Activated CD4-positive, alpha-beta T cell treated with anti-CD3 and anti-CD28 coated beads, Interleukin-2, amount 50 U/mL, for 4 hours (primary cell): ENCODE measurements at places on chromosomes 6 and 20.

- DNase-seq = no peak
These were observed 125.0 kb upstream of the TSHZ2 start for GRCh38 chr20:52847029-52847660.

- DNase-seq = no peak
These were observed 107.7 kb downstream of the JPH2 start for GRCh38 chr20:44079291-44079690.

DNA sequence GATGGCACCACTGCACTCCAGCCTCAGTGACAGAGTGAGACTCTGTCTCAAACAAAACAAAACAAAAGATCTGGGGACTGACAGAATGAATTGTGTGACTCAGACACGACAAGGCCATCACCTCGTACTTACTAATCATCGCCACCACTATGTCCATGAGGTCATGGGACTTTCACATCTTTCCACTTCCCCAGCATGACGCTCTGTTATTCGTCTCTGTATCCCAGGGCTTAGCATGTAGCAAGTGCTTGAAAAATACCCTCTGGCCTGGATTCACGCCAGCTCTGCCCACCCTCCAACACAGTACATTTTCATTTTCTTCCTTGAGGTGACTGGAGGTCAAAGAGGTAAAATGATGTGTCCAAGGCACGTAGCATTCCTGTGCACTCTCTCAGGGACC is 27.8 kb downstream of the FGD2 start:
- no peak for DNase-seq

GRCh38 chr6:36682328-36683144 is 4.0 kb downstream of the CDKN1A start:
- peak; percentile 59 for DNase-seq

GRCh38 chr6:151436300-151436699 is 15.6 kb downstream of the RMND1 start:
- DNase-seq = no peak

DNA sequence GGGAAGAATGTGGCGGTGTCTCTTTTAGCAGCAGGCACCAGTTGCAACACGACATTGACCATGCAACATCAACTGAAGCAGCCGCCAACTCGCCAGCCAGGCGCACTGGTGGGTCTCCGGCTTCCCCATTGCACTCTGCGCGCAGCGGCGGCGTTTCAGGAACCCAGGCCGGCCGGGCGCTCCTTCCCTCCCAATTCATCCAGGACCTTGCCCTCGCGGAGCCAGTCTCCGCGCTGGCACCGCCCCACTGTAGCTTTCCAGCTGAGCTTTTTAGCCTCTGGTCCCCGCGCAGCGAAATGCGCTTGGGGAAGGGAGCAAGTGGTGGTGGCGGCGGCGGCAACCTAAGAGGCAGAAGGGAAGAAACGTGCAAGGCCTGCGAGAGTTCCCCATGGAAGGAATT is 297.9 kb upstream of the RIMS1 start:
- no peak for DNase-seq

DNA sequence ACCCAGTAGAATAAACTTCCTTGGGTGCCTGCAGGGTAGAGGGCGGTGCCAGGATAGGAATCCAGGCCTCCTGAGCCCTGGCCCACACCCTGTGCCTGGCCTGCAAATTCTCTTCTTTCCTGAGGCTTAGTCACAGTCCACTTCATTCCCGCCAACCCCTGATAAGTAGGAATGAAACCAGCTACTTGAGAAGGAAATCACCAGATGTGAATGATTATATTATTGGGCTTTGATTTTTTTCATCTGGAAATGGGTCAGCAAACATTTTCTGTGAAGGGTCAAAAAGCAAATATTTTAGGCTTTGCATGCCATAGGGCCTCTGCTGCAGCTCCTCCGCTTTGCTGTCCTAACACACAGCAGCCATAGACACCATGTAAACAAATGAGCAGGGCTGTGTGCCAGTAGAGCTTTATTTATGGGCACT is 50.2 kb downstream of the STK35 start:
- no peak for DNase-seq

DNA sequence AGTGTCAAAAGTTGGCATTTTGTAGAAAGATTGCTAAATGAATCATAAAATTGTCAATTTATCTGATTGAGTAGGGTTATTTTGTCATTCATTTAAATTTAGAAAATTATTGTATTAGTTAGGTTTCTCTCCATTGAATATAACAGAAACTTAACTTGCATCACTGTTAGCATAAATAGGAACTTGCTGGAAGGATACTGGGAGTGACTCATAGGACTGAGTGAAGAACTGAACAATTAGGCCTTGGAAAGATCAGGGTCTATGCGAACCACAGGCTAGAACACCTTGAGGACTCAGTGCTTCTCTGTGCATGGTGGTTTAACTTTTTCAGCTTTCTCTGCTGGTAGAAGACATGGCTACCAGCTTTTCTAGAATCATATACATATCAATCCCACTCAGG is 67.7 kb upstream of the IFNGR1 start:
- DNase-seq = no peak

DNA sequence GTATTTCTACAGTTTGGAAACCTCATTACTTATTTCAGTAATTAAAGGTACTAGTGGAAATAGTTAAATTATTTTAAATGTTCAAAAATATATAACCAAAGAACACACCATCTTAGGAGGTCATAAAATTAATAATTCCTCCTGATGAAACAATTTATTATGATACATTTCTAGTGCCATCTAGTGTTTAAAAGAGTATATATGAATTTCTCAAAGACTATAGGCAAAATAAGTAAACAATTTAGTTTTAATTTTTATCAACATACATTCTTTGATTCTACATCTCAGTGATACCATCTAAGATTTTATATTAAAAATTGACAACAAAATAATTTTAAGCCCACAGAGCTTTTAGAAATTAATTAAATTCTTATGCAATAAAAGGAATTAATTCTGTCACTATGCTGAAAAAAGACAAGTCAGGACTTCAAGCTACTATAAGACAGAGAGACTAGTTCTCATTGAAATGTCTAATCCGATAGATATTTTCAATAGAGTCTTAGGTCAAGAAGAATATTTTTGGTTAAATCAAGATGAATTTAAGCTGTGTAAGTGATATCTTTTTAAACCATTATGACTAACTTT is 107.8 kb upstream of the RNF217 start:
- no peak for DNase-seq

DNA sequence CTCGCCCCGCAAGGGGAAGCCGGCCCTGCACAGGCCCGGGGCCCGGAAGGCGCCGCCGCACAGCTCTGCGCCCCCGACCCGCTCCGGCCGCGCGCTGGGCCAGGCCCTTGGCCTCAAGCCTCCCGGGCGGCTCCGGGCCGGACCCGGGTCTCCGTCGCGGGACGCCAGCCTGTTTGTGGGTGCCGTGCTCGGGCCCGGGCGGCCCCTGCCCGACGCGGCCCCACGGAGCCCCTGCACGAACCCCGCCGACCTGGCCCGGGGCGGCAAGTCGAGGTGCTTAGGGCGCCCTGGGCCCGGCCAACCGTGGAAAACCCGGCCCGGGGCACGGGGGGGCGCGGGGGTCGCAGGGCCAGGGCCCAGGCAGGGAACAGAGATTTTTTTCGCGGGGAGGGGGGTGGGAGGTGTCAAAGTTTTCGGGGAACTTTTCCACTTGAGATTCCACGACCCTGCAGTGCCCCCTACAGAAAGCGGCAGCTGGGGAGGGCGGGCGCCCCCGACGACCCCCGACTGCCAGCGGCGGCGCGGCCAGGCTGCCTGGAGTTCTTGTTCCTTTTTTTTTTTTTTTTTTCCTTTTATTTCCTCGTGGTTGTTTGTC is 805 bp upstream of the STX16 start:
- DNase-seq = peak; percentile 41

GRCh38 chr6:161694995-161695394 is 421.1 kb upstream of the AGPAT4 start:
- no peak for DNase-seq

GRCh38 chr6:128569732-128570679 is 49.6 kb upstream of the PTPRK start:
- no peak for DNase-seq

GRCh38 chr20:46872328-46873211 is 22.1 kb upstream of the EYA2 start:
- DNase-seq = no peak

DNA sequence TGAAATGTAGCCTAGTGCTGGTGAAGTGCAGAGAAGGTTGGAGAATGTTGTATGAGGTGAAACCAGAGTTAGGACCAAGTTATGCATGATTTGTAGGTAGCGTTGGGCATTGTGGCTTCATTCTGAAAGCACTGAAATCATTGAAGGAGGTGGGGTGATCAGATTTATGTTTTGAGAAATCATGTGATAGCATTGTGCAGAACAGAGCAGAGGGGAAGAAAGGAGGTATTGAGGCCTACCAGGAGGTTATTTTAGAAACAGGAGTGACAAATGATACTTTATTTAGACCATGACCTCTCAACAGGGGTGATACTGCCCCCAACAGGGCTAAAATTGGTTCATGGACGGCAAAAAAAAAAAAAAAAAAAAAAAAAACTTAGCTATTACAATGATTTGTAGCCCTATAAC is 15.6 kb upstream of the HMGN3 start:
- no peak for DNase-seq

DNA sequence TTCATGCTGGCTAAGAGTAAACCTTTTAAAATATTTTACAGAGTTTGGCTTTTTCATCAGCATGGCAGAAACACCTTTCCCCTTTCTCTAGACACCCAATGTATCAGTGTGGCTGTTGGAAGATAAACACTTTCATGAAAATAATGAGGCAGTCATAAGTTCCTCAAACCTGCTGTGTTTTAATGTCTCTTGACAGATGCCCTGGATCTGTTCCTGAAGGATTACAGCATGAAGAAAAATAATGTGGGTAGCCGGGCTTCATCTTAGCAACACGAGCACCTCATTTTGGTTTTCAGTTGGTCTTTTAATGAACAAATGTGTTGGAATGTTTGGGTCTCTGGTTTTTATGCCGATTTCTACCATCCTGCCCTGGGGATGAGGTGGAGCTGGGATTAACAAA is 45.5 kb upstream of the UNC93A start:
- DNase-seq = no peak

DNA sequence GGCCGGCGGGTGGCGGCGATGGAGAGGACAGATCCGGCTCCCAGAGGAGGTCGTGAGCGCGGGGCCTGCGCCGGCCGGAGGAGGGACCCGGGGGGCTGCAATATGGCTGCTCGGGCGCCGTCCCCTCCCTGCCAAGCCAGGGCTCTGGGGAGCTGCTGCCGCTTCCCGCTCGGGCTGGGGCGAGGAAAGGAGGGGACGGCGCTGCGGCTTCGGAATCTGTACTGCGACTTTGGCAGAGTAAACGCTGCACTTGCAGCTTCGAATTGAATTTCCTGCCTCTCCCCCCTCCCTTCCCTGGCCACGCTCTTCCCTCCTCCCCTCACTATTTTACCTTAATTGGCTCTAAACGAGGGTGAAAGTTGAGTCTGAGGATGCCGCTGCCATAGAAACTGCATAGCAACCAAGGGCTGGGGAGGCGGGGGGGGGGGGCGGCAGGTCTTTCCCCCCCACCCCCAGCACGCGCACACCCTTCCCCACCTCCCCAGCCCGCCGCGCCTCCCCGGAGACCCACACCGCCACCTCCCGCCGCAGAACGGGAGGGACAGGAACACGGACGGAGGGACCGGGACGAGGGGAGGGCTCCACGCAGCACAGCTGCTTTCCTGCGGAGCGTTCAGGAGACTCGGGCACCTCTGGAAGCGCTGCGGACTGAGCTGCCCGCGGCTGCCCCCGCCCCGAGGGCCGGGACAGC is 93.9 kb downstream of the RNASET2 start:
- peak; percentile 17 for DNase-seq

DNA sequence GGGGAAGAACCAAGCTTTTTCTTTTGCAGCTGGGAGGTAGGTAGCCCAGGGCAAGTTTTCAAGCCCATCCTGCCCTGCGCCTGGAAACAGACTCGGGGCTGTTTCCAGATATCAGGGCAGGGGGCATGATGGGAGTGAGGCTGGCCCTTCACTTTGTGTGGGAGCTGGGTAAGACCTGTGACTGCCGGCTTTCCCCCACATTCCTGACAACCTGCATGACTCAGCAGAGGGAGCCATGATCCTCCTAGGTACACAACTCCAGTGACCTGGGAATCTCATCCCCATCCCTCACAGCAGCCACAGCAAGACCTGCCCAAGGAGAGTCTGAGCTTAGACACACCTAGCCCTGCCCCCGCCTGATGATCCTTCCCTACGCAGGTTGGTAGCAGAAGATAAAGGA is 280.8 kb downstream of the SOX4 start:
- DNase-seq = no peak
